ENCODE measurements at places on chromosomes 13 and 19.

DNA sequence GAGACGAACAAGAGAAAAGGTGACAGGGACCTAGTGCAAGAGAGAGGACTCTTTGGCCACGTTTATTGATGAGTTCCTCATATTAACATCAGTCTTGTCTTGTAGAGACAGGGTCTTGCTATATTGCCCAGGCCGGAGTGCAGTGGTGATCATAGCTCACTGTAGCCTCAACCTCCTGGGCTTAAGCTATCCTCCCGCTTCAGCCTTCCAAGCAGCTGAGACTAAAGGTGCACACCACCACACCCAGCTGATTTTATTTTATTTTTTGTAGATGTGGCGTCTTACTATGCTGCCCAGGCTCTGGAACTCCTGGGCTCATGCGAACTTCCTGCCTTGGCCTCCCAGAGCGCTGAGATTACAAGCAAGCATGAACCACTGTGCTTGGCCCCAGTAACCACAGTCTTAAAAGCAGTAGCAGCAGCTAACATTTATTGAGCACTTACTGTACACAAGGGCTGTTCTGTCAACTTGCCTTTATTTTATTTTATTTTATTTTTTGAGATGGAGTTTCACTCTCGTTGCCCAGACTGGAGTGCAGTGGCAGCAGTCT, 1.1 kb upstream of the SH2D3A start:
- DNase-seq: no peak

DNA sequence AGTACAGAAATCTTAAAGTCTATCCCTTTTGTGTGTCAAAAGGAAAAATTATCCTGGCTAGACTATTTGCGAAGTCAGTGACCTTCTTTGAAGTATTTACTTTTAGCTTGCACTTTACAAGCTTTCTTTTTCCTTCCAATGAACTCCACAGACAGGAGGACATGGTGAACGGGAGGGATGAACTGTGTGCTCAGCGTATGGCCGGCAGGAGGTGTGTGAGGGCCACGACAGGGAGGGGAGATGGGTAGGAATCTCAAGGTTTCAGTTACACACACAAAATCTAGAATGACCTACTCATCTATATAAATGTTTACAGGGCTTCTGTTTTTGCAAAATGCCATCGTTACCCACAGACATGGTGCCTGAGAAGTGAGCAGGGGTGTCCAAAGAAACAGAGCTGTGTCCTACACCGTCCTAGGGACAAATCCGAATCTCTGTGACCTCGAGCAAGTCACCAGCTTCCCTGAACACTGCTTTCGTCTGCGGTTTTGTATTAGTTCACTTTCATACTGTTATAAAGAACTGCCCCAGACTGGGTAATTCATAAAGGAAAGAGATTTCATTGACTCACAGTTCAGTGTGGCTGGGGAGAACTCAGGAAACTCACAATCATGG, 537.2 kb downstream of the LIG4 start:
- no peak for DNase-seq

DNA sequence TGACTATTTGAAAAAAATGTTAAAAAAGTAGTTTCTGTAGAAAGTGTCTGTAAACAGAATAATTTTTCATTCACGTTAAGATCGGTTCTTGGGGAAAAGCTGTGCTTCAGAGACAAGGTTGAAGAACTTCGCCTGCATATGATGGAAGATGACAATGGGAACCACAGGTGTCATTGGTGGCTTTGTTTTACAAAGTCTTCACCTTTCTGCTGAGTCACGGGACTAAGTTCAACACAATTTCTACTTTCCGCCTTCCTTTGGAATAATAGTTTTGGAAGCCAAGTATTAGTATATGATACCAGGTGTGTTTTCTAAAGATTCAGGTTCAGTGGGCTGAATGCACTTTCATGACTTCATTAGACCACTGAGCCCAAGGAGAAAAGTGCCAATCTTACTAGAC, 155.6 kb upstream of the RNF113B start:
- DNase-seq: no peak

- no peak for DNase-seq
These were observed at the start of gene OR10H1 for GRCh38 chr19:15815306-15815705. Gene OR10H1, minus strand, starts transcription at chr19:15815664. Its CDS starts 7,627 bp downstream, at chr19:15808037.

GRCh38 chr13:31441800-31442510, 242.2 kb downstream of the B3GLCT start:
- DNase-seq: no peak

- DNase-seq: no peak
These were observed 927 bp downstream of the CHAMP1 start for GRCh38 chr13:114315074-114315785.

- DNase-seq: no peak
These were observed 6.9 kb downstream of the PEAK3 start for GRCh38 chr19:2274931-2275535.

- DNase-seq: no peak
These were observed 11.6 kb downstream of the SHKBP1 start for GRCh38 chr19:40588110-40588854.

DNA sequence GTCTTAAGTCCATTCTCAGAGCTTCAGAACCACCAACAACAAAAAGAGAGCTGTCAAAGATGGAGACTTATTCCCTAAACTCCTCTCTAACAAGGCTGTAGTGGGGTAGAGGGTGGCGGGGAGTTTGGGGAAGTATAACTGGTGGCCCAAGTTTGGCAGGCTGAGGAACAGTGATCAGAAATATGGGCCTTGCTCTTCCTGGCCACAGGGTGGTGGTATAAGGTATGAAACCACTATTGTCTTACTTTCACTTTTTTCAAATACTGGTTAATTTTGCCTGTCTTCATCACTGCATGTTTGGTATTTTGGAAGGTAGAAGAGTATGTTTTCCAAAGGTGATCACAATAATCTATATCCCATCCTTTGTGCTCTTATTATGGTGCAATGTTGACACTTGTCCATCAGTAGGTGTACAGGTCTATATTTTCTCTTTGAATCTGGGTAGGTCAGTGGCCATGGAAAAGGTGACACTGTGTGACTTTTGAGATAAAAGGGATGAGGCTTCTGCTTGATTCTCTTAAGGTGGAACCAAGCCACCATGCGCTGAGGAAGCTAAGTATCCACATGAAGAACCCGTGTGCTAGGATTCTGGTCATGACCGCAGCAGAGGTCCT, 23.2 kb upstream of the GPC5 start:
- DNase-seq: no peak

Measured in stimulated activated CD8-positive, alpha-beta memory T cell treated with anti-CD3 and anti-CD28 coated beads, Interleukin-4, amount 100 ng/mL, for 4 hours (primary cell).